RWPE2 (cell line): ENCODE measurements at places on chromosomes 16 and 17.

GRCh38 chr16:55830658-55831294 lies 2.1 kb downstream of the CES1 start:
- no peak for DNase-seq

DNA sequence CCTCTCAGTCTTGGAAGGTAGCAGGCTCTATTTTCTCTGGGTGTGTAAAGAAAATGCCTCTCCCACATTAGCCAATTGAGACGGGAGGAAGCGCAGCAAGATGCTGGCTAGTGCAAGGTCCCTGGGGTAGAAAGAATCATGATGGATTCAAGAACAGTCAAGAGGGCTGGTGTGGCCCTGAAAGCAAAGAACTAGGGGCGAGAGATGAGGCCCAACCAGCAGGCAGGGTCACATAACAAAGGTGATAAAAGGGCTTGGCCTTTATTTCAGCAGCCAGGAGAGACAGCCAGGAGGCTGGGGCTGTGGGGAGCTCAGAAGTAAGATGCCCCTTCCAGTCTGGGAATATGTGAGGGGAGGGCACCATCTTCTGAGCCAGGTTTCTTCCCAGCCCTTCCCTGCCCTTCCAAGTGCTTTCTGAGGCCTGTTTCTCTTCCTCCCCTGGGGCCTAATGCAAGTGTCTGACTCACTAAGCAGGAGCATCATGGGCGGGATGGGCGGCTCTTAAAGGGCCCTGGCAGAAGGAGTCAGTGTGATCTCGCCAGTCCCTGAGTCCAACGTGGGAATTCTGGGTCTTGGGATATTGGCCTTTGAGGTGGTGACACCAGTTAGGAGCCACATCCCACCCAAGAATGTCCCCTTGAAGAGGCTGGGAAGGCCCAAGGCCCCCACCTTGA lies 3.9 kb upstream of the NLRC5 start:
- DNase-seq: no peak

DNA sequence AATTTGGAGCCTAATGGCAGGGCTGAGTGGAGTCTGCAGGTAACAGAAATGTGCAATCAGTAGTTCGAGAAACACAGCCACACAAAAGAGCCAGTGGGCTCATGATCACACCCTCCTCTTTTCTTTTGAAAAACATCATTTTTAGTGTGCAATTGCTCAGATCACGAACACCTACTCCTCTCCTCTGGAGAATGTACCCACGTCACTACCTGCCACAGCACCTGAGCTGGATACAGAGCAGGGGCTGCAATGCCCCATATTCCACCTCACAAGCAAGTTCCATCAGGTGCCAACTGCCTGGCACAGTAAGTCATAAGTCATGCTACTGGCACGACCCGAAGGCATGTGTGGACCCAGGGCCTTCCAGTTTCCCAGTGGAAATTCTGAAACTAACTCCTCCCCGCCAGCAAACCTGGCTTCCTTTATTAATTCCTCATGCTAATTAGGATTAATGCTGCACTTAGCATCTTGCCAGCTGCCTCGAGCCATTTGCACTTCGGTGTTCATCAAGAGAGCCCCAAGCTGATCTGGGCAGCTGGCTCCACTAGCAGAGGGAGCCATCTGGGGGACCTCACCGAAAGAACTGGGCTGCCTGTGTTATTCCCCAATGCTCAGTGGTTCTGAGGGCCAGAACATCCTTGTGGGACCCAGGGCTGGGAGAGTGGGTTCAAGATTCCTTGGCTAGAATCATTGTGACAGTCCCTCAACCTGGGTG lies 2.4 kb downstream of the CACNG4 start:
- no peak for DNase-seq

GRCh38 chr16:77077256-77077922 lies 113.6 kb upstream of the MON1B start:
- DNase-seq: no peak

- no peak for DNase-seq
These were observed 71.8 kb downstream of the PRKCA start for GRCh38 chr17:66373944-66374817.

DNA sequence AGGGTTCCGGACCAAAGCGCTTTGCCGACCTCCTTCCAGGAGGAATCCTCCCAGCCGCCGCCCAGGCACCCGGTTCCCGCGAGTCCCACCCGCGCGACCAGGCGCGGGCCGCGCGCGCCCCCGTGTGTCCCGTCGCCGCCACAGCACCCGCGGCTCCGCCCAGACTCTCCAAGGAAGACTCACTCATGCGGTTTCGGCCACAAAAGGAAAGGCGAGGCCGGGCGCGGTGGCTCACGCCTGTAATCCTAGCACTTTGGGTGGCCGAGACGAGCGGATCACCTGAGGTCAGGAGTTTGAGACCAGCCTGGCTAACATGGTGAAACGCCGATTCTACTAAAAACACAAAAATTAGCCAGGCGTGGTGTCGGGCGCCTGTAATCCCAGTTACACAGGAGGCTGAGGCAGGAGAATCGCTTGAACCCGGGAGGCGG lies 3.5 kb upstream of the PKMYT1 start:
- no peak for DNase-seq

- DNase-seq: no peak
These were observed 4.6 kb upstream of the CD7 start for GRCh38 chr17:82321947-82322466.

GRCh38 chr17:73972901-73973300 lies 230.6 kb upstream of the RPL38 start:
- no peak for DNase-seq

- DNase-seq: no peak
These were observed 173.1 kb downstream of the RPTOR start for GRCh38 chr17:80717720-80718083.

GRCh38 chr17:10735251-10735650 lies 5.4 kb upstream of the TMEM220 start:
- no peak for DNase-seq

GRCh38 chr17:11535231-11535630 lies 63.0 kb upstream of the DNAH9 start:
- no peak for DNase-seq

- no peak for DNase-seq
These were observed 20.5 kb upstream of the KLHL11 start for GRCh38 chr17:41885733-41886132.

- no peak for DNase-seq
These were observed 679.8 kb upstream of the KIF2B start for GRCh38 chr17:53142890-53143289.

DNA sequence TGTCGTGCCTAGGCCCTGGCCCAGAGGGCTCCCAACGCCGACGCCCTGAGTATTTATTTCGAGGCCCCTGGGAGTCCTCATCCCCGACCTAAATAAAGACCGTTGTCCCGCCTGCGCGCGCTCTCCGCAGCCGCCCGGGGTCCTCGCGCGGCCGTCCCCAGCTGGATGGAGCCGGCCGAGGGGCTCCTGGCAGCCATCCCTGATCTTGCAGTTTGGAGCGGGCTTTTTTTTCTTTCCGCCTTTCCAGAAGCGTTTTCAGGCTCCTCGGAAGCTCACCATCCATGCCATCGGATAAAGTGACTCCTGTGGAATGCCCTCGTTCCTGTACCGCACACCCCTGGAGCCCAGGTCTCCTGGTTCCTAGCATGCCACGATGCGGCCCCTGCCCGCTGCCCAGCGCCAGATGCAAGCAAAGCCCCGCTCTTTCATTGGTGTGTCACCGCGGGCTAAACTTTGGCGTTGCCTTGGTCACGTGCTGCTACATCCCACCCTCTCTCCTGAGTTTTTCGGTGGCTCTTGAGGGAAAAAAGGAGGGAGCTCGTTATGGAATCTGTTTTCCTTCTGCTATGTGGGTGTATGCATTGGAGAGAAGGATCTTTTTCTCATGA lies 716 bp downstream of the TMEM94 start:
- DNase-seq: no peak

GRCh38 chr16:73697336-73697735 lies 599.3 kb upstream of the PSMD7 start:
- DNase-seq: no peak

DNA sequence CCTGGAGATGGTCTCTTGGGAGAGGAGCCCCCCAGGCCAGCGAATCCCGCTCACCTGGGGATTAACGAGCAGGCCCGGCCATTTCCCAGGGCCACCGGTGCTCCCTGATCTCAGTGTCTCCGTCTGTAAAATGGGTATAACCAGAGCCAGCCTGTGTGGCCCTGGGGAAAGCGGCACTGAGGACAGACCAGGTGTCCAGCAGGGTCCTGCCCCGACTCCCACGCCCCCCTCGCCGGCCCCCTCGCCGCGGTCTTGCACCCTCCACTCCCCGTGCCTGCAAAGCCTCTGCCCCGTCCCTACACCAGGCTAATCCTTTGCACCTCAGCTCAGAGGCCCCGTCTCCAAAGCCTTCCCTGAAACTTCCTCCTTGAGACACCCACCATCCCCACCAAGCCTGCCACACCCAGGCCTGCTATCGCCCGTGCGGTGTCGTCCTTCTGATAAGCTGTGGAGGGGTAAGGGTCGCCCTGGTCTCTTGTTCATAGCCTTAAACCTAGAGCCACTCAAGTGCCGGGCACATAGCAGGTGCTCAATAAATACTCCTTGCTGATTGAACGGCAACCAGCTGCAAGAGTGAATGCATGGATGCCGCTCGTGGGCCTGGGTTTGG lies 259.1 kb downstream of the C16orf95 start:
- no peak for DNase-seq

GRCh38 chr17:67819722-67820121 lies 5.6 kb upstream of the BPTF start:
- DNase-seq: no peak

- DNase-seq: no peak
These were observed 224.2 kb downstream of the CBLN1 start for GRCh38 chr16:49057391-49057790.

GRCh38 chr16:57999971-58000705 lies at the start of gene ZNF319:
Gene ZNF319 (minus strand): TSS chr16:58000672. CDS start chr16:57998265, 2,407 bp downstream.
- no peak for DNase-seq

DNA sequence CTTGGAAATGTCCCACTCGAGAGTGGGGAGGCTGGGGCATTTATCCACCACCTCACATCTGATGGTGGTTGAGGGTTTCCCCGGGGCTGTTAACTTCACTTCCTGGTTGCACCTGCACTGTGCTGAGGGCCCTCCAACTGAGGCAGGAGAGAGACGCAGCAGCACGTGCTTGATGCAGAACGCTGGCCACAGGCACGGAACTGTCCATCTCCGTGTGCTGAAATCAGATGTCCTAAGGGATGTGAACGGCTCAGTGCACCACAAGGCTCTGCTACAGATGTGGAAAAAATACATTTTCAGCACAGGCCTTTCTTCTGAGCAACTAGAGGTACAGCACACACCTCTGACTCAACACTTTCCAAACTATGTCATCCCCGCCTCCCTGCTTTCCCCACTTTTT lies 114.8 kb upstream of the C16orf82 start:
- DNase-seq: no peak

DNA sequence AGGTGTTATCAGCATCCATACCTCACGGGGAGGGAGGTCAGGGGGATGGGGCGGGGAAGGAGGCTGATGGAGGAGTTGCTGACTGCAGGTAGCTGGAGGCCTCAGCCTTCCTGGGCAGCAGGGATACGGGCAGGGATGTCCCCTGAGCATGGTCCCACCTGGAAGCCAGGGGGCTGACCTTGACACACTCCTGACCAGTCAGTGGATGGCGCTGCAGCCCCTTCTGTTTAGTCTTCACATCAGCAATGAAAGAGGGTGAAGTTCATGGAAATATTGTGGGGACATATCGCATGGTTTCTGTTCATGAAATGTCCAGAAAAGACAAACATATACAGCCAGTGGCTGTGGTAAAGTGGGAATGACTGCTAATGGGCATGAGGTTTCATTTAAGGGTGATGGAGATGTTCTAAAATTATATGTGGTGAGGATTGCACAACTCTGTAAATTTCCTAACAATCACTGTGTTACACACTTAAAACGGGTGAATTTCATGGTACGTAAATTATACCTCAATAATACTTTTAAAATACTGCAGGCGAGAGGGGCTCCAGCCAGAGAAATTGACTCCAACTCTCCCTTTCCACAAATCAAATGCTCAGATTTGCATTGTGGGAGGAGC lies 489.6 kb downstream of the CDH13 start:
- no peak for DNase-seq

DNA sequence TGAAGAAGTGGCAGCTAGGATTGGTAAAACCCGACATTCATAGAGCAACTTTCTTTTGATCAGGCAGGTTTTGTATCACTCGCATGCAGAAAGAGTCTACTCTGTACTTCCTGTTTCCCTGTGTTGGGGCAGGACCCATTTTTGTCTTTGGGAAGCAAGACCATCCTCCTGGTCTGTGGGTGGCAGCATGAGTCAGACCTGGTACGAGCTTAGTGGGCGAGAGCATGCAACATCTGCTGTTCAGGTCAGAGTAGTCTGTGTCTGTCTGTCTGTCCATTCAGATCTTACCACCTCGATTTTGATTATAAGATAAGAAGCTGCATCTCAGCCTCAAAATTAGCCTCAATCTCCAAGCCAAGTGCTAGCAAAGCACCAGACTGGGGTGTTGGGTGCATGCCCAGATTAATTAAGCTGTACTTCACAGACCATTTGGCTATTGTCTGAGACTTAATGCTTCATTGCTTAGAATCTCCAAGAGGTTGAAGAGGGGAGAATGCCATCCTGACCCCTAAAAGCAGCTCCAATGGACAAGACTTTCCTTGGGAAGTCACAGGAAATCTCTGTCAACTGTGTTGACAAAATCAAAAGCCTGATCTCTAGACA lies 110.9 kb downstream of the XYLT1 start:
- DNase-seq: no peak

DNA sequence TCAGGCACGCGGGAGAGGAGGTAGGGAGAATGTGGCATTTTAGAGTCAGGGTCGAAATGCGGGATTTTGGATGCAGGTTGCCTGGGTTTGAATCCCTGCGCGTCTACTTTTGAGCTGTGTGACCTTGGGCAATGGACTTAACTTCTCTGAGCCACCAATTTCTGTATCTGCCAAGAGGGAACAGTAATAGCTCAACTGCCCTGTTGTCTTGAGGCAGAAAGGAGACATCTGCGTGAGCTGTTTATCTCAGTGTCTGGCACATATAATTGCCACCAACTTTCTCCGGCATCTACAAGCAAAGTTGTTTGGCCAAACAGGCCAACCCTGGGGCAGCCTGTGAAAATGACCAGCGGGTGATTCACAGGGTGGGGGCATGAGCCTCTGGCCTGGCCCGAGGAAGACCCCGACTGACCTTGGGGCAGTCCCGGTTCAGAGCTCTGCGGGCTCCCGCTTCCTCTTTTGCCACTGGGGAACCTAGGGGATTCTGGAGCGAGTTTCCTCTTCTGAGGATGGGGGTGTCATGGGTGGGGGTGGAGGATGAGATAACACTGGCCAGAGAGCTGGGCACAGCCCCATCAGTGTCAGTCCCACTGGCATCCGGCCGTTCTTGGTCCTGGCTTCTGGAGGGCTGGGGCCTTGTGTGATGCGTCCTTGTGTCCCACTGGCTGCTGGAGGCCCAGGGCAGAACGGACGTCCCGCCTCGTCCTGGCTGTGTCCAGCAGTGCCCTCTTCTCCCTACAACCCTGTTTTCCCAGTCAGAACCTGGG lies 1.3 kb downstream of the SNN start:
- no peak for DNase-seq

DNA sequence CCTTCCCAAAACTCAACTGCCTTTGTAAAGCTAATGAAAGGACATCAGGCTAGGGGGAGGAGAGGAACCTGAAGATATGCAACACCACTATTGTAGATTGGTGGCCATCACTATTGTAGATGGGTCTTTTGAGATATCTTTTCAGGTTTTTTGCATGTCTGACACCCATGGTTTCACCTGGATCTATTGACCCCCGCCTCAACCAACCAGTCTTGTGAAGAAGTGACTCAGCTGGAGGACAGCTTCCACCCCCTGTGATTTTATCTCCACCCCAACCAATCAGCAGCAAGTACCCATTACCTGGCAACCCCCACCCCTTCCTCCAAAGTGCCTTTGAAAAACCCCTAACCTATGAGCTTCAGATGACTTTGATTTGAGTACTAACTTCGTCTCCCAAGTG lies 382.6 kb upstream of the GOT2 start:
- no peak for DNase-seq

- DNase-seq: no peak
These were observed 40.2 kb downstream of the MED13 start for GRCh38 chr17:62024866-62025265.
